ENCODE measurements at places on chromosomes 13 and 19. TPM values are rescaled to one million over a fixed set of nuclear protein-coding genes. Genes with fewer than 3 reads are reported as not detected.

Gene INSR
- total RNA-seq, result 3.5 TPM

Gene FCAR
- not detected for total RNA-seq

Gene PDX1
- 0.04 TPM for total RNA-seq

Gene KLK14
- total RNA-seq, result 0.17 TPM

All from A549 treated with AZD2906 at 1 μM for 4 hours (cell line).